ENCODE measurements at places on chromosomes 2 and 18.

DNA sequence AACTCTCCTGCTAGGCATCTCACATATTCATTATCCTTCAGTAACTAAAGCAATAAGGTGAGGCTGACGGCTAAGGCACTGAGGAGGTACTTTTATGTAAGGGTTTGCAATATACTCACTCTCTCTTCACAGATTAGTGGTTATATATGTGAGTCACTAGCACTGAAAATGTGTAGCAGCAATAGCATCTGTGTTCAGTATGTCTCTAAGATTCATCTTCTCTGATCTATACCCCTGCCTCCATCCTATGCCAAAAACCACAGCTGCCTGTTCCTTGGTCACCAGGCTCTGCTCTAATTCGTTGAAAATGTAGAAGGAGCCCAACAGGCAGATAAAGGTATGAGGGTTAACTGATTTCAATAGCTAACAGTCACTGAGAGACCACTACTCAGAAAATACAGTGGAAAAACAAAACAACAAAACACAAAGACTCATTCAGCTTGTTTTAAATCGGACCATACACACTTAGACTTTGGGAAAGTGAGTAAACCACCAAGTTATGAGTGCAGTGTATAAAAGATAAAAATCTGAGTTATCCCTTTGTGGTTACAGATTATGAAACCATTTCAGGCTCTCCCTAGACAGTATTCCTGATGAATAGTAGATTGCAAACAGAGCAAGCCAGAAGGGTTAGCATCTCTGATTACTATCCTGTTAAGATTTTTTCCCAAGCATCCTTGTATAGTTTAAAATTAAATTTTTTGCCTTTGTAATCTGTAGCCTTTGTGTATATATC lies 75.3 kb upstream of the CYP26B1 start:
- DNase-seq: no peak
- no peaks in the 10 kb centered on the region for H3K36me3 ChIP-seq
- H3K27ac ChIP-seq: no peak overlapping the region
- no peak overlapping the region for H3K4me3 ChIP-seq
- peaks cover 3% of the 10 kb centered on the region for H3K27me3 ChIP-seq

GRCh38 chr2:159736048-159736447 lies 23.7 kb downstream of the MARCHF7 start:
- H3K4me1 ChIP-seq: no peaks in the 10 kb centered on the region
- H3K27me3 ChIP-seq: no peaks in the 10 kb centered on the region
- no peak overlapping the region for H3K27ac ChIP-seq
- H3K4me3 ChIP-seq: no peak overlapping the region

DNA sequence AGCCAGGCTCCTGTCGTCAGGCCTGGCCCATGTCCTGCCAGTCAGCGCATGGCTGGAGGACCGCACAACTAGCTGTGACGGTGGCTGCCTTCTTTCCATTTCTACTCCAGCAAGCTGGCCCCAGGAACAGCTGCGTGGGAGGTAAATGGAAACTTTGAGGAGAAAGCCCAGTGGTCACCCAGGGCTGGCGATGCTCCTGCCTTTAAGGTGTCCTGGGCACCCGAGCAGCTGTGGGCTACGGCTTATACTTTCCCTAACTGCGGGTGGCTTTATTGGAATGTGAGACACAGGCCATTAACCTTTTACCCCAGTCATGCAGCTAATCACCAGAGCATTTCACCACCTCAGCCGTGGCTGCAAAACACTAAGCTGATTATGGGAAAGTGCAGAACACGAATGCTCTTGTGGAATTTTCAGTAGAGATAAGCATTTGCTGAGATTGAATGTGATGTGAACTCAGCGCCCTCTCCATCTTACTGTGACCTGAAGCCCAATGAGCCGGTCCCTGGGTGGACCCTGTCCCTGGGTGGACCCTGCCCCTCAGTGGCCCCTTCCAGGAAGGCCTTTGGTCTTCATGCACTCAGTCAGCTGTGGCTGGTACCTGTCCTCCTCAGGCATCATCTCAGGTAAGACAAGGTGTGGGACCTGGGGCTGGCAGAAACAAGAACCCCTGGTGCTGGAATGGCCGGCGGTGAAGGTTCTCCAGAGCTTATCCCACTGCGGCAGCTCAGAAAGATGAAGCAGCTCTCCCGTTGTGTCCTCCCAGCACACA lies 275.4 kb upstream of the HS6ST1 start:
- no peak overlapping the region for H3K27ac ChIP-seq
- H3K4me3 ChIP-seq: no peak overlapping the region
- H3K36me3 ChIP-seq: no peaks in the 10 kb centered on the region
- no peak for DNase-seq
- H3K4me1 ChIP-seq: no peaks in the 10 kb centered on the region

DNA sequence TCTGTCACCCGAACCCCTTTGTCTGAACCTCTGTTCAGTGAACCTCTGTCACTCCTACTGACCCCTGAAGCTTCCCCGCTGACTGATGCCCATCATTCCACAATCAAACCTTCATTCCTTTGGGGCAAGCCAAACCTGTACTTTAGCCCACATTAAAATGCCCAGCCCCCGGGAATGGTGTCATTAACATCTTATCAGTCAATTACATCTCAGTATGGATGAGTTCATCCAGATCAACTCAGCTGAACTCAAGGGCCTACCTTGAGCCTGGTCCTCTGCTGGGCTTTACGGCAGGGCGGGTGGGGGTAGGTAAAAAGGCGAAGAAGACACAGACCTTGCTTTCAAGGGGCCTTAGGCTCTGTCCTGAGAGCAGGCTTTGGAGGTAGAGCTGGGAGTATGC lies 154.4 kb upstream of the SMAD2 start:
- H3K4me3 ChIP-seq: no peak overlapping the region
- H3K27me3 ChIP-seq: no peaks in the 10 kb centered on the region
- no peak for DNase-seq
- no peaks in the 10 kb centered on the region for H3K4me1 ChIP-seq
- H3K36me3 ChIP-seq: no peaks in the 10 kb centered on the region

DNA sequence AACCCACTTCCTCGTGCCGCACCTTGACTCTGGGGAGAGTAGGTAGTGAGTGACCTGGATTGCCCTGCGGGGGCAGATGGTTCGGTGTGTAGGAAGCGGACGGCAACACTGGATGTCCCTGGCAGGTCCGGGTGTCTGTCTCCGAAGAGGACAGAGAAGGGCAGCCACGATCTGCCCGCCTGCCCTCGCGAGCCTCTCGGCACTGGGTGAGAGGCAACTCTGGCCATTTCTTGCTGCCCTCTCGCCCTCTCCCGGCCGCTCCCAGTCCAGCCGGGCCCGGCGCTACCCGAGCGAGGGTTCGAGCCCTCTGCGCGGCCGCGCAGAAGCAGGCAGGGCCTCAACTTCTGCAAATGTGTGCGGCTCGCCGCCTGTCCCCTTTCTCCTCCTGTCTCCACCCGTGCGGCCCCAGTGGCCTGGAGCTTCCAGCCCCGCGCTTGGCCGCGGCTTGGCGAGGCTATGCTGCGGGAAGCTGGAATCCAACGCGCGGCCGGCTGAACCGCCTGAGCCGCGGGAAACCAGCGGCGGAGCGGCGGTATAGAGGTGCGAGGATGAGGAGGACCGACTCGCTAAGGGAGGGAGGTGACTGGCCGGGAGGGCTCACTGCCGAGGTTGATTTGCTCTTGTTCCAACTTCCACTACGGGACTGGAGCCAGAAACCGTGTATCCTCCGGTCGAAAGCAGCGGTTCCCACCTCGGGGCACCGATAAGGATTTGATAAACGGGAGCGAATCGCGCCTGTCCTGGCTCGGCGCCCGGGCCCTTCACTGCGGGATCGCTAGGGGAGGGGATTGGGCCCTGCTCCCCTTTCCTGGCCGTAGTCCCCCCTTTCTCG lies 1.5 kb downstream of the EPAS1 start:
- H3K36me3 ChIP-seq: no peaks in the 10 kb centered on the region
- DNase-seq: peak; percentile 51
- H3K27ac ChIP-seq: no peak overlapping the region
- peak overlapping the region; percentile 74 for H3K4me3 ChIP-seq
- peaks cover 26% of the 10 kb centered on the region for H3K4me1 ChIP-seq

GRCh38 chr2:229096409-229097066 lies 174.5 kb downstream of the PID1 start:
- no peaks in the 10 kb centered on the region for H3K4me1 ChIP-seq
- no peak overlapping the region for H3K4me3 ChIP-seq
- no peaks in the 10 kb centered on the region for H3K36me3 ChIP-seq
- H3K27ac ChIP-seq: no peak overlapping the region

- no peak for DNase-seq
- no peak overlapping the region for H3K4me3 ChIP-seq
- no peak overlapping the region for H3K27ac ChIP-seq
- H3K27me3 ChIP-seq: no peaks in the 10 kb centered on the region
- H3K36me3 ChIP-seq: no peaks in the 10 kb centered on the region
Measured at GRCh38 chr2:165239856-165240515, 772 bp downstream of the SCN2A start.

- no peak overlapping the region for H3K27ac ChIP-seq
- H3K27me3 ChIP-seq: no peaks in the 10 kb centered on the region
Measured at GRCh38 chr2:122183890-122184289, 428.4 kb downstream of the TSN start.

GRCh38 chr2:101961338-101962191 lies 30.2 kb upstream of the IL1R2 start:
- no peaks in the 10 kb centered on the region for H3K27me3 ChIP-seq
- H3K36me3 ChIP-seq: no peaks in the 10 kb centered on the region
- no peak overlapping the region for H3K27ac ChIP-seq
- H3K4me3 ChIP-seq: no peak overlapping the region

DNA sequence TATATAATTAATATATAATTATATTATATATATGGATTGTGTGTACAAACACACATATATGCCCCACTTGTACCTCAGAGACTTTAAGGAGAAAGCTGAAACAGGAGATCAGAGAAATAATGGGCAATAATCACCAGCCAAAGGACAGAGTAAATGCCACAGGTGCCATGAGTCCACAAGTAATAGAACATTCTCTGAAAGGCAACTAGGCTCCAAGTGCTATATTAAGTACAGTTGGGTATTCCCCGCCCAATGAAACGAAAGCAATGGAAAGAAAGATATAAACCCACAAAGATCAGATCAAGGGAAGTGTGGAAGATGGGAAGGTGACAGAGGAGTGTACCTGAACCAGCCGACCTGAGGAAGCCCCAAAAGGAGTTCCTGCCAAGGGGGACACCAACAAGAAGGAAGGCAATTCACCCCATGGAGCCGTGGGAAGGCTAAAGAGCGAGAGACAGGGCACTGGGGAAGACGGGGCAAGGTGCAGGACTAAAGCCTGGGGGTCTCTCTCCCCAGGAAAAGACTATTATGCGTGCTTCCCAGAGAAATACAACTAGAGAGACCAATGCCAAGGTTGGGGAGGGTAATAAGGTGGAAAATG lies 19.0 kb downstream of the DYM start:
- no peak for DNase-seq
- H3K27me3 ChIP-seq: no peaks in the 10 kb centered on the region
- H3K4me3 ChIP-seq: no peak overlapping the region
- H3K27ac ChIP-seq: no peak overlapping the region

DNA sequence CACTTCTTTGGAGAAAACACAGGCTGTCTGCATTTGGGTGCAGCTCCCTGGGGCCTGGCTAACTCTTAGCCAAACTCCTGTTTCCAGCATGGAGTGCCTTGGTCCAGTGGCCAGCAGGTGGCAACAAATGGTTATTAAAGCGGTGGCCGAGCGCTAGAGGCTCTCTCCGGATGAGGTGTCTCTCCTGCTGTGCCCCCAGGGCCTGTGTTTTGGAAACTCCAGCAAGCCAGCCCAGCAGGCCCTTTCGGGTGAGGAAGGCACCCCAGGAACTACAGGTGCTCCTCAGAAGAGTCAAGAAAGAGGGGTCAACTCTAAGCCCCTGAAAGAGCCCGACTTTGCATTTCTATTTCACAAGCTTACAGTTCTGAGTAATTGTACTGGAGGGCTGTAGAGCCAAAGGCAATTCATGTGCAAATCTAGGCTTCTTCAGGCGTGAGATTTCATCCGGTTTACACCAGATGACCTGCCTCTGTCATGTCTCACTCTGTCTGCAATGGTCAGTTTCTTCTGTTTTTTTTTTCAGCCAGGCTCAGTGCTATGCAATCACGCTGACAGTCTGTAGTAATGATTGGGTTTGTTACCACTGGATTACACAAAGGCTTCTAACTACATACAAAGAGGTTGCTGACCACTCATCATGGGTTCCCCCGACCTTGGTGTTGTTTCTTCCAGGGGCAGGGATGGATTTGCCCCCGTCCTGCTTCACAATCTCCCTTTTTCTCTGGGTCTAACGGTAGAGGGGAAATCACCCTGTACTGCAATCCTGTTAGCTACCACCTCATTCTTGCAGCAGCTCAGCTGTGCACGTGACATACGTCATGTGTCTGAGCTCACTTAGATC lies 7.6 kb upstream of the CHRNA1 start:
- peaks cover 8% of the 10 kb centered on the region for H3K4me1 ChIP-seq
- H3K27me3 ChIP-seq: no peaks in the 10 kb centered on the region
- H3K36me3 ChIP-seq: no peaks in the 10 kb centered on the region
- DNase-seq: no peak
- no peak overlapping the region for H3K4me3 ChIP-seq

DNA sequence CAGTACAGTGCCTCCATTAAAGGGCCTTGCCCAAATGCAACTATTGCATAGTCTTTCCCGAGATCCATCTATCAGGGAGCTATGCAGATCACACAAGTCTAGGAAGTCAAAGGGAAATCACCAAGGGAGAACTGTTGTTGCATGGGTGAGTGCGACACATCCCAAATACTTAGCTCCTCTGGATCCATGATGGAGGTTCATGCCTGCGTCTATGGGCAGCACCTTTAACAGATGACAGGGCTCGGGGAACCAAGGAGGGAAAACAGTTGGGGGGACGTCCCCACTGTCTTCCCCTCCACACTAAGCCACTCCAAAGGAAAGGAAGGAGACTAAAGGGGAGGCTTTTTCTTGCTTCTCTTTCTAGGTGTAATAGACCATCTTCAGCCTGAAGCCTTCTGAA lies 552.8 kb upstream of the PKDCC start:
- no peak overlapping the region for H3K27ac ChIP-seq
- no peak overlapping the region for H3K4me3 ChIP-seq
- no peak for DNase-seq

DNA sequence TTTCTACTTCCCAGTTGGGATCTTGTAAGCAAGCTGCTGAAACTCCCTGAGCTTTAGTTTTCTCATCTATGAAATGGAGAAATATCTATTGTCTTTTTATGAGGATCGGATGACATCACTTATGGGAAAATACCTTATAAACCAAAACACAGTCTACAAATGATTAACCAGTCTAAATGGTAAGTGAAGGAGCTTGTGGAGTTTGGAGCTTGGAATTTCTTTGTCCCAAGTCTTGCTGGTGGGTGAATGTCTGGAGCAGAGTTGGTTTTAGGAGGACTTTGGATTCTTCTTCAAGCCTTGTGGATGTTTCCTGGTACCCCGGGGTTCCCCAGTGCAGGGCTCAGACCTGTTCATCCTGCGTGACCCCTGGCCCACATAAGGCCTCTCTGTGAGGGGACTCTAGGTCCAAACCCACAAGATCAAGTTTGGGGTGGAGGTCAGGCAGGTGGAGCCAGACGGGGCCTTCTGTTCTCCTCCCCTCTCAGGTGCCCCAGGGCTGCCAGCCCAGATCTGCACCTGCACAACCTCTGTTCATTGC lies 43.2 kb downstream of the FOSL2 start:
- no peak overlapping the region for H3K27ac ChIP-seq
- no peaks in the 10 kb centered on the region for H3K36me3 ChIP-seq
- DNase-seq: no peak
- no peaks in the 10 kb centered on the region for H3K27me3 ChIP-seq
- no peak overlapping the region for H3K4me3 ChIP-seq
- no peaks in the 10 kb centered on the region for H3K4me1 ChIP-seq

GRCh38 chr2:174615871-174616436 lies 18.4 kb upstream of the WIPF1 start:
- peak overlapping the region; percentile 46 for H3K27ac ChIP-seq
- peaks cover 21% of the 10 kb centered on the region for H3K36me3 ChIP-seq
- H3K4me1 ChIP-seq: peaks cover 57% of the 10 kb centered on the region
- no peak overlapping the region for H3K4me3 ChIP-seq
